ENCODE measurements at places on chromosomes 16 and 17.

DNA sequence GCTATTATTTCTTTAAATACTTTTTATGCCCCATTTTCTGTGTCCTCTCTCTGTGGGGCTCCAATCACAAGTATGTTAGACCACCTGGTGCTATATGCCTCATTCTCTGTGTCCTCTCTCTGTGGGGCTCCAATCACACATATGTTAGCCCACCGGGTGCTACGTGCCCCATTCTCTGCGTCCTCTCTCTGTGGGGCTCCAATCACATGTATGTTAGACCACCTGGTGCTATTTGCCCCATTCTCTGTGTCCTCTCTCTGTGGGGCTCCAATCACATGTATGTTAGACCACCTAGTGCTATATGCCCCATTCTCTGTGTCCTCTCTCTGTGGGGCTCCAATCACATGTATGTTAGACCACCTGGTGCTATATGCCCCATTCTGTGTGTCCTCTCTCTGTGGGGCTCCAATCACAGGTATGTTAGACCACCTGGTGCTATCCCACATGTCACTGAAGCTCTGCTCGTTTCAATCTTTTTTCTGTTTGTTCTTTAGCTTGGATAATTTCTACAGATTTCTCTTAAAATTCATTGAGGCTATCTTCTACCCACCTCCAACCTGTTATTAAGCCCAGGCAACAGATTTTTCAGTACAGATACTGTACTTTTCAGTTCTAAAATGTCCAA, 28.2 kb downstream of the LMF1 start:
- no peak for DNase-seq

DNA sequence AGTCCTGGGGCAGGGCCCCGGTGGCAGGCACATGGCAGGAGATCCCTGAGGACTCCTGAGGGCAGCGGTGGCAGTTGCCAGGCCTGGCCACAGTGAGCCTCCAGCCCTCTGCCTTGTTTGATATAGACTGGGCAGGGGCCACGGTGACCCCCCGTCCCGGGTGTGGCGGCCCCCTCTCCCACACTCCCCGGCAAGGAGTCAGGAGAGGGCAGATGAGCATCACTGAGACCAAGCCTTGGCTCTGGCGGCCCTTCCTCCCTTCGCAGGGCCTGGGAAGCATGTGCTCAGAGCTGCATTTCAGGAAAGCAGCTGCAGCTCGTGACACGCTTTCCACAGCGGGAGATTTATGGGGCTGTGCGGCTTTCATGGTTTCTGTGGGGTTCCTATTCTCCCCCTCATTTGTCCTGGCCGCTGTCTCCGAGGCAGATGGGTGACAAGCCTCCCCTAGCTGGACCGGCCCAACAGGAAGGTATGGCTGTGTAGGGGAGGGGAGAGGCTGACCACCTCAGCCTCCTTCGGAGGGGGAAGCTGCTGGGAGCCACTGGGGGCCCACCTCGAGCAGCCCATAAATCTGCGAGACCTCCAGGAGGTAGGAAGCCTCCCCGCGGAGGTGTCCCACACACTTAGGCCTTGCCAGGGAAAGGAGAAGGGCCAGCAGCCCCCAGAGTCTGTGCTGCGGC, 211.4 kb downstream of the NTN1 start:
- no peak for DNase-seq

DNA sequence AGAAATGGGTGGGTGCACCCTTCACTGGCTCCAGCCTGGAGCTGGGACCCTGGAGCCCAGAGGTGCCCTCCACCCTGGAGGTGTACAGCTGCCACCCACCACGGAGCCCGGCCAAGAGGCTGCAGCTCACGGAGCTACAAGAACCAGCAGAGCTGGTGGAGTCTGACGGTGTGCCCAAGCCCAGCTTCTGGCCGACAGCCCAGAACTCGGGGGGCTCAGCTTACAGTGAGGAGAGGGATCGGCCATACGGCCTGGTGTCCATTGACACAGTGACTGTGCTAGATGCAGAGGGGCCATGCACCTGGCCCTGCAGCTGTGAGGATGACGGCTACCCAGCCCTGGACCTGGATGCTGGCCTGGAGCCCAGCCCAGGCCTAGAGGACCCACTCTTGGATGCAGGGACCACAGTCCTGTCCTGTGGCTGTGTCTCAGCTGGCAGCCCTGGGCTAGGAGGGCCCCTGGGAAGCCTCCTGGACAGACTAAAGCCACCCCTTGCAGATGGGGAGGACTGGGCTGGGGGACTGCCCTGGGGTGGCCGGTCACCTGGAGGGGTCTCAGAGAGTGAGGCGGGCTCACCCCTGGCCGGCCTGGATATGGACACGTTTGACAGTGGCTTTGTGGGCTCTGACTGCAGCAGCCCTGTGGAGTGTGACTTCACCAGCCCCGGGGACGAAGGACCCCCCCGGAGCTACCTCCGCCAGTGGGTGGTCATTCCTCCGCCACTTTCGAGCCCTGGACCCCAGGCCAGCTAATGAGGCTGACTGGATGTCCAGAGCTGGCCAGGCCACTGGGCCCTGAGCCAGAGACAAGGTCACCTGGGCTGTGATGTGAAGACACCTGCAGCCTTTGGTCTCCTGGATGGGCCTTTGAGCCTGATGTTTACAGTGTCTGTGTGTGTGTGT, 46.8 kb downstream of the IL21R start:
- DNase-seq = no peak

- no peak for DNase-seq
Measured at GRCh38 chr17:81941484-81942166, 4.5 kb upstream of the PYCR1 start.

DNA sequence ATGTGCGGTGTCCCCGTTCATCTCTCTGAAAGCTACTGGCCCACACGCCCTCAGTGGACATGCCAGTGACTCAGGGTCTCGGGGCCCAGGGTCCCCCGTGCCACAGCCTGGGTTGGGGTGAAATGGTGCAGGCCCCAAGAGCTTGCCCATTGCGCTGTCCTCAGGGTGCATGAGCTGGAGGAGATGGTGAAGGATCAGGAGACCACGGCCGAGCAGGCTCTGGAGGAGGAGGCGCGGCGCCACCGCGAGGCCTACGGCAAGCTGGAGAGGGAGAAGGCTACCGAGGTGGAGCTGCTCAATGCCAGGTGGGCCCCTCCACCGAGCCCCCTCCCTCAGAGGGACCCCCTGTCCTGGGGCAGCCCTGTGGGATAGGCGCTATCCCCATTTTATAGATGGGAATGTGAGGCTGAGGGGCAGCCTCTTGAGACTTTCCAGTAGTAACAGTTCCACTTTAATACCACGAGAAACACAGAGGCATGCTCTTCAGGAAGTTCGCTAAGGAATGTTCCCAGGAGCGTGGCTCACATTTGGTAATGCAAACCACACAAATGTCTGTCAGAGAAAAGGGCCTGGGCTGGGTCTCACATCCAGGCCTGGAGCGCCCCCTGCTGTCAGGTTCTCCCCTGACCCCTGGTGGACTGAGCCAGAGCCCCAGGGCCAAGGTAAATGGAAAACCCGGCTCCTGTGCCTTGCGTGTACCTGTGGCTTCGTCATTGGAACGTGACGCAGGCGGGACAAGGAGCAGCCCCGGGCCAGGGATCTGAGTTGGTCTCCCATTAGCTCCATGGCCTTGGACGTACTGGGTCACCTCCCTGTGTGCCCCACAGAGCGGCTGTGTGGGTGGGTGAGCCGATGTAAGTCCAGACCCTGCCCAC, 133.7 kb downstream of the RAB11FIP4 start:
- peak; percentile 95 for DNase-seq

GRCh38 chr16:50285406-50286003, 19.2 kb downstream of the ADCY7 start:
- DNase-seq = no peak

GRCh38 chr17:71900621-71901229, 220.1 kb upstream of the SOX9 start:
- no peak for DNase-seq

- DNase-seq = no peak
Measured at GRCh38 chr17:35315283-35315682, 58.1 kb downstream of the SLFN11 start.

DNA sequence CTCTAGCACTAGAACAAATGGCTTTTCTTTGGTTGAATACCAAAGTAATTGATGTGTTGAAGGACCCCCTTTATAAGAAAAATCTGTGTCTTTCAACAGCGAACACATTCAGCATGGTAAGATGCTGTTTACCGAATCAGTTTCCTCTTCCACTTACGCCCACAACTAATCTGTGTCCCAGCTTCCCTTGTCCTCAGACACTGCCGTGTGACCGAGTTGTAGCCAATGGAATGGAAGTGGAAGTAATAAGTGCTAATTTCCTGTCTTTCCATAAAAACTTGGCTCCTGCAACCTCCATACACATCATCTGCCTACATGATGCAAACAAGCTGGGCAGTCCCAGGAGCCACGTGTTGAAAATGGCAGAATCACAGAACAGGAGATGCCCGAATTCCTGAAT, 10.4 kb downstream of the CDIPT start:
- DNase-seq = peak; percentile 69

DNA sequence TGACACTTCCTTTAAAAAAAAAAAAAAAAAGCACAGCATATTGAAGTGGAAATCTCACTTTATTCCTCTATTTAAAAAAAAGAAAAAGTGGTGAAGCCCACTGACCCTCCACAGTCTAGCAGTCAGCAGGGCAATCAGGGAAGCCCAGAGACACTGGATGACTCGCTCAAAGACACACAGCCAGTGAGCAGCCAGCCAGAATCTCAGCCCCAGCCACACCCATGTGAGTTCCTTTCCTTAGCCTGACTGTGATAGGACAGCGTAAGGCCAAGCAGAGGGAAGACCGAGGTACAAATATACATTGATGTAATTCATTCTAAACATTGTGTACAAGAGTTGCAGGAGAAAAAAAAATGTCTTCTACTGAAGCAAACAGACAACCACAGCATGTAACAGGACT, 22.5 kb downstream of the XPO6 start:
- peak; percentile 59 for DNase-seq

GRCh38 chr16:67017810-67018488, 11.0 kb upstream of the CBFB start:
- DNase-seq = peak; percentile 78

- DNase-seq = no peak
Measured at GRCh38 chr16:76854234-76854633, 336.8 kb upstream of the MON1B start.

DNA sequence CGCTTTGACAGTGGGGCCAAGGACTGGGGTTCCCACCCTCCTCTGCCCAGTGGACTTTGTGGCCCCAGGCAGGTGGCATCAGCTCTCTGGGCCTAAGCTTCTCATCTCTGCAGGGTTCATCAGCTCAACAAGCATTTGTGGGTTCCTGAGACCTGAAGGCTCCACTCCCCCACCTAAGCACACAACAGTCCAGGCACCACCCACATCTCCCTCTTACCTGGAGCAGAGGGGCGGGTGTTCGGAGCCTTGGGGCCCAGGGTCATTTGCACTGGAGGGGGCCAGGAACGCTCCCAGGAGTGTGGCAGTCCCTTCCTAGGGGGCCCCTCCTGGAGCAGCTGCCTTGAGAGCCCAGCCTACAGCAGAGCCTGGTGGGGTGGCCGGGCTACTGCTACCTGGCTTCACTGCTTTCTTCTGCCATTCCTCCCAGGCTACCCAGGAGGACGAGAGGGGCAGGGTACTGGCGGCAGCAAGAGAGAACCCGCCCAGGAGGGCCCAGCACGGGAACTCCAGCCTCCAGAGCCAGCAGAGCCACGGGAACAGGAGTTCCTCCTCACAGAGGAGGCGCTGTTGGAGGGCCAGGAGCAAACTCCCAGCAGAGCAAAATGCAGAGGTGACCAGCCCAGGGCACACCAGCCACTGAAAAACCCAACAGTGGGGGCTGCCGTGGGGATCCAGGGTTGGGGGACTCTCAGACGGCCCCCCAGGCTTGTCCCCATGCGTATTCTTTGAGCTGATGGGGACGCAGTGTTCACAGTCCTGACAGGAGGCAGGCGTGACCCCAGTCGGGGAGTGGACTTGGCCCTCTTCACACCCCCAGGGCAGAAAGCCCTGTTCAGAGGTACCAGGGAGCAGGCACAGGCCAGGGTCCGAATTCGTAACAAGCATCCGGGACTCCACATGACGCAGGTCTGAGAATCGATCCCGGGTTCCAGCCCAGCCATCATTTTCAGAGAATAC, 35.1 kb upstream of the SLC38A10 start:
- DNase-seq = no peak

DNA sequence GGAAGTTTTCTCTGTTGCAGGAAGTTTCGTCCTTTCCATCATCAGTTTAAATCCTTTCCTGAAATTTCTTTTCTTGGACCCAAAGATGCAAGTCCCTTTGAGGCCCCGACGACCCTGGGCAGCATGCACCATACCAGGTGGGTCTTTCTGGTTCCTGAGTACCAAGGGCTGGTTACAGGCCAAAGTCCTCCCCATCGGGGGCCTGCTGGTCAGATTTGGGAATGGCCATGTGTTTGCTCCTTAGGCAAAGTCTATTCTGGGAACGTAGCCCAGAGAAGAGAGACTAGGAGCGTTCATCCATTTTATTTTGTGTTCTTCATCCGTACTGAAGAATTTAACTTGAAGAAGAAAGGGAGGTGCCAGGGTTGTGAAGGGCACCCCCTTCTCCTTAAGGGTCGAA, 17.5 kb upstream of the ADAM11 start:
- no peak for DNase-seq

GRCh38 chr17:50443505-50443974, 17.5 kb downstream of the ACSF2 start:
- DNase-seq = no peak

GRCh38 chr17:64780096-64781013, 118.2 kb upstream of the SMURF2 start:
- DNase-seq = peak; percentile 80

GRCh38 chr16:14244196-14245010, 173.3 kb downstream of the MRTFB start:
- DNase-seq = no peak

GRCh38 chr17:35981908-35982330, 622 bp upstream of the CCL16 start:
- DNase-seq = no peak

DNA sequence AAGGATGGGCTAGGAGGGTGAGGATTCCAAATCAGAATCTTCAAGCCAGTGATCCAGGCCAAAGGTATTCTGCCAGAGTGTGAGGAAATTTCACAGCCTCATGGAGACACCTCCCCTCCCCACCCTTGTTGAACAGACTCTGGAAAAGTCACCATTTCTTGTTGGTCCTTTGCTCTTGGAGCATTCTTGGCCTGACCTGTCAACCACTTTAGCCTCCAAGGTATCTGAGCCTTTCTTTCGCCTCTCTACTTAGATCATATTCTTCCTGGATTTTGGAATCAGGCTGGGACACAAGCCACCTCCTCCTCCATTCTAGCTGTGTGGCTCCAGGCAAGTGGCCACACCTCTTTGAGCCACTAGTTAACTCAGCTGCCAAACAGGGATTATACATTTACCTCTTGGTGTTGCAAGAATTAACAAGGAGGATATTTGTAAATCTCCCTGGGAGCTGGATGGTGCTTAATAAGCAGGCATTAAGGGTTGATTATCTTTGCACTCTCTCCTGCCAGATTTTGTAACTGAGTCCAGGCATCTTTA, 193.5 kb downstream of the WWOX start:
- DNase-seq = no peak

- no peak for DNase-seq
Measured at GRCh38 chr17:57166803-57167202, 81.8 kb downstream of the AKAP1 start.

DNA sequence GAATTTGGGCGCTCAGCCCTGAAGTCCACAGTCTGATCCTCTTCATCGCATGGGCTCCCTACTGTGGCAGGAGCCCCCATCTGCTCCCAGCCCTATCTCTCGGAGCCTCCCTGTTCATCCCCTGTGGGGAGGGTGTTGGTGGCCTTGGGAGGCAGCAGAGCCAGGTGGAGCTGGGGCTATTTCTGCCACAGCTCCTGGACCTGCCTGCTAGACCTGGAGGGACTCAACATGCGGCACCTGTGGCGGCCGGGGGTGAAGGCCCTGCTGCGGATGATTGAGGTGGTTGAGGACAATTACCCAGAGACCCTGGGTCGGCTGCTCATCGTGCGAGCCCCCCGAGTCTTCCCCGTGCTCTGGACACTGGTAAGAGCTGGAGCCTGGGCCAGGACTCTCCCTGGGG, 30.5 kb downstream of the NAGPA start:
- DNase-seq = no peak

Measured in suppressor macrophage treated with lipopolysaccharide for 1 hour (primary cell).